Glomerular endothelial cell (primary cell): ENCODE measurements at places on chromosomes 6 and 20.

DNA sequence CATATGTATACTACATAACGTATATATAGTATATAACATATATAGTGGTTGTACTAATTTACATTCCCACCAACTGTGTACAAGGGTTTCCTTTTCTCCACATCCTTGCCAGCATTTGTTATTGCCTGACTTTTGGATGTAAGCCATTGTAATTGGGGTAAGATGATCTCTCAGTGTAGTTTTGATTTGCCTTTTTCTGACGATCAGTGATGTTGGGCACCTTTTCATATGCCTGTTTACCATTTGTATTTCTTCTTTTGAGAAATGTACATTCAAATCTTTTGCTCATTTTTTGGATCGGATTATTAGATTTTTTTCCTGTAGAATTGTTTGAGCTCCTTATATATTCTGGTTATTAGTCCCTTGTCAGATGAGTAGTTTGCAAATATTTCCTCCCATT lies 11.4 kb downstream of the SYNJ2 start:
- DNase-seq: no peak

GRCh38 chr20:1897541-1897940 lies 2.3 kb downstream of the SIRPA start:
- no peak for DNase-seq

- no peak for DNase-seq
Observed at GRCh38 chr6:150979826-150980350, 114.4 kb downstream of the MTHFD1L start.

DNA sequence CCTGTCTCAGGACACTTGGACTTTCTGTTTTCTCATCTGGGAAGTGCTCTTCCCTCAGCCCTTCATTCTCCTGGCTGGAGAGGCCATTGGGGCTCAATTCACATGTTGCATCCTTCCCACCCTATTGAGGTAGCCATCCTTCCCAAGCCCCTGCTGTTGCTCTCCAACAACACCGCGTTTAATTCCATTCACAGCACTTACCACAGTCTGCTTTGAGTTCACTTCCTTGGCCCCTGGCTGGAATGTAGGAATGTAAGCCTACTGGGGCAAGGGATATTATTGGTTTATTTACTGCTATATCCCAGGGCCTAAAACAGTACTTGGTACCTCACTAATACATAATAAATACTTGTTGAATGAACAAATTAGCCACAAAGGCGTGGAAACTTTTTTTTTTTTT lies 6.7 kb upstream of the GFOD1 start:
- DNase-seq: no peak

DNA sequence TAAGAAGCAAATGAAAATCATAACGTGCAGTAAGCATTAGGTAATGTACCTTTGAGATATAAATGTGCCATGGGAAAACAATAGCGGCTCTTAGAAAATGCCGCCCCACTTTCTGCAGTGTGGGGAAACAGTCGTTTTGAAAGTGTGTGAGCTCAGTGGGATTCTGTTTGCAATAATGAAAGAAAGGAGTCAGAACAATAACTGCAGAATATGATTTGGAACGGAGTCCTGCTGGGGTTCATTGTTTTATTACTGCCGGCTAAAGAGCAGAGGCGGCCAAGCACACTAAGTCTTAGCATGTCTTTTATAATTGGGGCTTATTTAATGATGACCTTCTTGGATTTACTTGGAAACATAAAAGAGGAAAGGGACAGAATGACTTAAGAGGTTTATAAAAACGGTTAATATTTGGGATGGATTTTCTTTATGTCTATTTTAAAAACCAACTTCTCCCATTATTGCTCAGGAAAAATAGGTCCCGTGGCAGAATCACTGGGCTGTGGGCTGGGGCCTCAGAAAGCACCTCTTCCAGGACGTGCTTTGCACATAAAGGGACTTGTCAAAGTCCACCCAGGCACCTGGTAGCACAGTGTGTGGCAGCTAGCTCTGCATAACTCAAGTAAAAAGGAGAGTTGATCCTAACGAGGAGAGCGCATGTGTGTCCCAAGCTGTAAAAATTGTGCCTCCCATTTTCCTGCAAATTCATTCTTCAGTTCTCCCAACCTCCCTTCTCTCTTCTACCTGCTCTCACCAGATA lies 44.0 kb upstream of the SLC22A16 start:
- no peak for DNase-seq

GRCh38 chr6:154567695-154568220 lies 57.3 kb upstream of the CNKSR3 start:
- DNase-seq: no peak

- no peak for DNase-seq
Observed at GRCh38 chr6:107564589-107564951, 74.7 kb downstream of the SOBP start.
